ENCODE measurements at places on chromosomes 5 and 9. TPM values are rescaled to one million over a fixed set of nuclear protein-coding genes. Genes with fewer than 3 reads are reported as not detected.

Gene GCNT4
- 0.63 TPM for total RNA-seq

- peaks cover 72% of the 10 kb centered on the region for H3K27me3 ChIP-seq
- H3K4me3 ChIP-seq, result no peak overlapping the region
- no peaks in the 10 kb centered on the region for H3K36me3 ChIP-seq
- peaks cover 2% of the 10 kb centered on the region for H3K4me1 ChIP-seq
- no peak for DNase-seq
Observed at GRCh38 chr5:135493406-135494180, 41.4 kb upstream of the TIFAB start.

GRCh38 chr5:14330291-14330690 is 187.1 kb downstream of the TRIO start:
- H3K27me3 ChIP-seq, result no peaks in the 10 kb centered on the region
- peaks cover 11% of the 10 kb centered on the region for H3K36me3 ChIP-seq
- DNase-seq, result no peak
- no peaks in the 10 kb centered on the region for H3K4me1 ChIP-seq
- H3K4me3 ChIP-seq, result no peak overlapping the region
- H3K27ac ChIP-seq, result no peak overlapping the region

DNA sequence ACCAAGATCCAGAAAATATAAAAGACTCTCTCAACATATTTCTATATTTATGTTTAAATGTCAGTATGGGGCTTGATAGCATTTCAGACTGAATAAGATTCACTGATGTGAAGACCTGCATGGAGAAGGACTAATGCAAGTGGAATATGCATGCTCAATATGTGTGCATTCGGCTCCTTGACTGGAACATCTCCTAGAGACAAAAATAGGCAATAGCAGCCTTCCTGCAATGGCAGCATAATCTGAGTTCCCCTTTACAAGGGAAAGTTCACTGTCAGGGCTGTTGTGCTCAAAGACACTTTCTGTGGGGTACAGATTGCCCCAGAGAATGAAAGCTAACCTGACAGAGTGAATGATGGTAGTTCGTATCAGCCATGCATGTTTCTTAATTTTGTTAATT is 42.4 kb downstream of the STARD4 start:
- no peak overlapping the region for H3K4me3 ChIP-seq
- no peak for DNase-seq
- no peak overlapping the region for H3K27ac ChIP-seq
- no peaks in the 10 kb centered on the region for H3K27me3 ChIP-seq

DNA sequence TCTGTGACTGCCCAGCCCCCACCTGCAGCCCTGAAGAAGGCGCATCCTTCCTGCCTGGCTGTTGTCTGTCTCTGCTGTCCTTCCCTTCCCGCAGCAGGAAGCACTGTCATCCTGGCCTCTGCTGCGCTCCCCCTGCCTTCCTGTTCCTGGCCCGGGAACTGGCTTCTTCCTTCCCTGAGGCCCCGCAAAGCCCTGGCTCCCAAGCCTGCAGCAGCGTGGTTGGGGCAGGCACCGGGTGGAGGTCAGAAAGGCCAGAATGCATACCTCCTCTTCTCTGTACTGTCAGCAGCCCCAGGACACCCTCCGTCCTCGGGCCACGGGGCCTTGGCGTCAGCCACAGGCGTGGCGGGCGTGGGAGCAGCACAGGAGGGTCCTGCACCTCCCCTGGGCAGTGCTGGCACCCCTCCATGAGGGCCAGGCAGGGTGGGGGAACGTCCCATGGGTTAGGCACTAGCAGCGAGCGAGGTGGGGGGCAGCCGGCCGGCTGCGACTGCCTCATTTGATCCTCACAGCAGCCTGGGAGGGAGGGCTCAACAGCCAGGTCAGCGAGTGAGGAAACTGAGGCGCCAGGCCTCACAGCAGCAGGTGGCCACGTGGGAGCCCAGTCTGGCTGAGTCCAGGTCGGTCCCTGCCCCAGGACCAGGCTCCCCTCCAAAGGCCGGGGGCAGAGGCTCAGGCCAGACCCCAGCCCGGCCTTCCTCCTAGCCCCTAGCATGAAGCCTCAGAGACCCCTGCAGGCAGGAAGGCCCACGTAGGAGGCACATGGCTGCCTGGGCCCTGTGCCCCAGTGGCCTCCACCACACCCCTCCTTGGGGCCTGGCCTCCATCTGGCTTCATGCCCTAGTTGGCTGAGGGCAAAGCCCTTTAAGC is 9.4 kb downstream of the FLT4 start:
- H3K27me3 ChIP-seq, result no peaks in the 10 kb centered on the region
- no peaks in the 10 kb centered on the region for H3K4me1 ChIP-seq
- H3K27ac ChIP-seq, result no peak overlapping the region
- no peaks in the 10 kb centered on the region for H3K36me3 ChIP-seq
- DNase-seq, result peak; percentile 25

- no peaks in the 10 kb centered on the region for H3K36me3 ChIP-seq
- H3K27ac ChIP-seq, result no peak overlapping the region
- H3K4me3 ChIP-seq, result no peak overlapping the region
- peaks cover 9% of the 10 kb centered on the region for H3K4me1 ChIP-seq
Observed at GRCh38 chr9:104868303-104868686, 59.7 kb downstream of the ABCA1 start.

GRCh38 chr5:144328494-144328893 is 157.8 kb downstream of the KCTD16 start:
- no peak for DNase-seq
- no peaks in the 10 kb centered on the region for H3K4me1 ChIP-seq
- H3K4me3 ChIP-seq, result no peak overlapping the region
- no peaks in the 10 kb centered on the region for H3K36me3 ChIP-seq
- H3K27me3 ChIP-seq, result no peaks in the 10 kb centered on the region

Measured in H9 (cell line).